Activated CD4-positive, CD25-positive, alpha-beta regulatory T cell treated with anti-CD3 and anti-CD28 coated beads, Interleukin-2, amount 50 U/mL, for 72 hours (primary cell): ENCODE measurements at places on chromosomes 3 and 15.

DNA sequence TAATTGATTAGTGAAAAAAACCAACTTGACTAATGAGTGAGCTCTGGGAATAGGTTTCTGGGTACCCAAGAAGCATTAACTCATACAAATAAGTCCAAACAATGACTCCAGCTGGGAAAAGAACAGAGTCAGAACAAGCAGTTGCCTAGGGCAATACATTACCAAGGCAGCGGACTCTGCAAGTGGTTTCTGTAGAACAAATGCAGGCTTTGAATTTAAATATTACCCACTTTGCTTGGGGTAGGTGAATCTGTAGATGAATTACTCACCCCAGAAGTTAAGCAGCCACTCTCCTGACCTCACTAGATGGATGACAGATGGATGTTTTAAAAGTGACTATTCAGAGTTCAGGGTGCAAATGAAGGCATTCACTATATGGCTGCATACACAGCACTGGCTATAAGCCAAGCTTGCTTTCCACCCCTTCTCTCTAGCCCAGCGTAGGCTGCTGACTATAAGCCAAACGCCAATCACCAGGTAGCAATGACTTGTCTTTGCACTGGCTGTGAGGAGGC, 73.1 kb upstream of the BHLHE40 start:
- DNase-seq = no peak

DNA sequence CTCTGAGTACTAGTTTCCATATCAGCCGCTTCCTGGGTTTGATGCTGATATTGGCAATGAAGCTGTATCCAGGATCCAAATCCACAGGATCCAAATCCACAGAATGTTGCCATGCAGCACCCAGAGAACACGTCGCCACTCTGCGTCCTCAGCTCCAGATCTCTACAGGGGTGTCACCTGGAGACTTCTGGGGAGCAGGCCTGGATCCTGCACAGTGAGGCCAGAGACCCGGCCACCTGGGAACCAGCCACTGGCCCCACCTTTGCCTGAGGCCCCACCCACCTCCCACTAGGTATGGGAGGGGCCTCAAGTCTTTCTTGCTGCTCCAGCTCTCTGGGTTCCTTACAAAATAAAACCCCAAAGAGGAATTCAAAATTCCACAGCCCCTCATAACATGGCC, 123.9 kb downstream of the LRRK1 start:
- DNase-seq = no peak

- no peak for DNase-seq
Measured at GRCh38 chr3:3180456-3180855, 965 bp upstream of the CRBN start.

DNA sequence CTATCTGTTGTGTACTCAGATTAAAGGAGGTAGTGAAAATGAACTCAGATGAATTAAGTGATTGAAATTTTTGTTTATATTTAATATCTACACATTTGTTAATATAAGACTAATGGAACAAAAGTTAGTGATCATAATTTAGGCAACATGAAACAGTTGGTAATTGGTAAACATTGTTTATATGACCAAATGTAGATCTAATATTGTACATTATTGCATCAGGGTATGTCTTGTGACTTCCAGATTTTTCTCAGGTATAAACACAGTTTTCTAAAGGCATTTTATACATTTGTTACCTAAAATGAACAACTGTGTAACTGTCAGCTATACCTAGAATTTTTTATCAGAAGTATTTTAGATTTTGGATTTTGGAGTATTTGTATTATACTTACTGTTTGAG, 14.8 kb downstream of the GMPS start:
- no peak for DNase-seq

DNA sequence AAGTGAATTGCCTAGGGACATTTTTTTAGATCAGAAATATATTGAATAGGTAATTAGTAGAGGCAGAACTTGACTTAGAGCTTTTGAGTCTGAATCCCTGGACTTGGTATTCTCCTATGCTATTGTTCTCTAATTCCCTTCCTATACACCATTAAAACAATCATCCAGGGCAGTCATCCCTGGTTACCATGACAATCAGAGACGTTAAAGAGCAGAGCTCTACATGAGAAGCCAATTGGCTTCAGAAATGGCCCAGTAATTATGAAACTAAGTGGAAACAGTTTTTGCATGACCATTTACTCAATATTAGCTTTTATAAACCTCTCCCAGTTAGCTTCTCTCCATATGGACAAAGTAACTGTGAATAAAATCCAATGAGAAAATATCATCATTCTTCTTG, 182.1 kb upstream of the TP63 start:
- no peak for DNase-seq

- no peak for DNase-seq
Measured at GRCh38 chr15:67127965-67128364, 62.6 kb downstream of the SMAD3 start.

GRCh38 chr15:96340348-96340597, 9.8 kb downstream of the NR2F2 start:
- no peak for DNase-seq

DNA sequence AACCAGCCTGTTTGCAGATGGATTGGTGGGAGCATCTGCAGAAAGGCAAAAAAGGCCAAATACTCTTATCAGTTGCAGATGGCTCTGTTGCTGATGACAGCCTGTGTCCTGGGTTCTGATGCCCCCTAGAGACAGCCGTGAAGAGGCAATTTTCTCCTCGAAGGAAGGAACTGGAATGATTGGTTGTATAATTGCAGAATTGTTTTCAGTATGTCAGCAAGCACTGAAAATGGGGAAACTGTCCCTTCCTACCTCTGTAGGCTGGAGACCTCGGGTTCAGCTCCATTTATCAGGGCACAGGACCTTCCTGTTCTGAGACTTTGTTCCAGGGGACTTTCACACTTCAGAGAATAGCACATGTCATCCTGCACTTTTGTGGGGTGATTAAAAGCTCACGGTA, 103.0 kb downstream of the PGPEP1L start:
- DNase-seq = no peak

DNA sequence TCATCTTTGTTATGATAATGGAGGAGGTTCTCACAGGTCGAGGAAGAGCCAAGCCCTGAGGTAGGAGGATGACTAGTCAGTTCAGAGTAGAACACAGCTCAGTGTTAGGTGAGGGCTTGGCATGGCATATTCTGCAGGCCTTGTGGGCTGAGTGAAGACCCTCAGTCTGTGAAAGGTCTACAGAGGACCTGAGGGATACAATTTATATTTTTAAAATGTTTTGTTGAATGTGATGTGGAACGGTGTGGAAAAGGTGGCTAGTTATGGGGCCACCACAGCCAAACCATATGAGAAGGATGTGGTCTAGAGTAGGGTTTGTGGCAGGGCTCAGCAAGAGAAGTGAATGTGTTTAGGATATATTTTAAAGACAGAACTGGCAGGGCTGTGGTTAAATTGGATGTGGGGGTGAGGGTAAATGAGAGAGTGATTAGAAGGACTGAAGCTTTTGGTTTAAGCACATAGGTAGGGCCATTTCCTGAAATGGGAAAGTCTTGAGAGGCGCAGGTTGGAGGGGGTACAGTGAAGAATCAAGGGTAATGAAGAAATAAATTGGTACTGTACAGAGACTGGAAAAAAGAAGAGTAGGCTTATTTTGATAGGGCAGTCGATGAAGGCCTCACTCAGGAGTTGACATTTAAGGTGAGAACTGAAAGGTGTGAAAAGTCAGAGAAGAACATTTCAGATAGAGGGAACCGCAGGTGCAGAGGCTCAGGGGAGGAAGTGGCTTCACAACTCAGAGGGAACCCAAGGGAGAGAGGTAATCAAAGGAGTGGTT, 60.5 kb downstream of the SPTSSB start:
- peak; percentile 44 for DNase-seq

GRCh38 chr15:28944696-28945300, 59.0 kb downstream of the APBA2 start:
- DNase-seq = no peak

DNA sequence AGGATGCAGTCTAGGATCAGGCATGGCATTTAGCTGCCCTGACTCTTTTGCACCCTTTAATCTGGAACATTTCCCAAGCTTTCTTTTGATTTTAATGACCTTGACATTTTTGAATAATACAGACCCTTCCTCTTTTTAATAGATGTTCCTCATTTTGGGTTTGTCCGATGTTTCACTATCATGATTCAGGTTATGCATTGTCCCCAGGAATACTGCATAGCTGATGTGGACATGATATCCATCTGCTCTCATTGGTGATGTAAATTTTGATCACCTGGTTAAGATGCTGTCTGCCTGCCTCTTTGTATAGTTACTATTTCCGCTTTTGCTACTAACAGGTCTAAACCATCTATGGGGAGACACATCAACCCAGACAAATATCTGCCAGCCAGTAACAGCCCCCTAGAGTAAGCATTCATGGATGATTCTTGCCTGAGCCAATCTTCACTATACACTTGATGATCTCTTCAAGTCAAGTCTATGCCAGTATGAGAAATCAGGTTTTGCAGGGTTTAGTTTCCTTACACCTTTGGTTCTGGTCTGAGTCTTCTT, 50.6 kb upstream of the ULK4 start:
- no peak for DNase-seq

- DNase-seq = no peak
Measured at GRCh38 chr3:73687106-73688004, 62.6 kb upstream of the PDZRN3 start.

GRCh38 chr15:41331833-41332193, 578 bp downstream of the OIP5 start:
- no peak for DNase-seq

DNA sequence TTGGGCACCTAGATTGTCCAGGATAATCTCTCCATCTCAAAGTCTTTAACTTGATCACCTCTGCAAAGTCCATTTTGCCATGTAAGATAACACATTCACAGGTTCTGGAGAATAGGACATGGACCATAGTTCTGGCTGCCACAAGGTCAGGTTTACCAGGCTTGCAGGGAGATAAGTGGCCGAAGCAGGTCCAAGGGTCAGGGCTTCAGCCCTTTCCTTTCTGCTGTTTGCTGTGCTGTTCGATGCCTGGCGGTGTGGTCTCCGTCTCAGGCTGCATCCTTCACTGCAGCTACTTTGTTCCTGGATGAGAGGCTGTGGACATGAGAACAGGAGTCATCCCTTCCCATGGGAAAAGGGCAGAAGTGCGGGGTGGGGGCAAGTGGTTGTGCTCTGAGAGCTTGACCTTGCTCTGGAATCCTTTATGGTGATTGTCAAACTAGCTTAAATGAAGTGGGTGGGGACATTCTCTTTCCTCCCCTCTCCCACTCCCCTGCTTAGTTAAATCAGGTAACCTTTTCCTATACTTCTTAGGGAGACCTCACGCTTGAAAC, 320.2 kb upstream of the C2CD4B start:
- no peak for DNase-seq

- no peak for DNase-seq
Measured at GRCh38 chr15:56719774-56720555, 13.3 kb downstream of the ZNF280D start.

DNA sequence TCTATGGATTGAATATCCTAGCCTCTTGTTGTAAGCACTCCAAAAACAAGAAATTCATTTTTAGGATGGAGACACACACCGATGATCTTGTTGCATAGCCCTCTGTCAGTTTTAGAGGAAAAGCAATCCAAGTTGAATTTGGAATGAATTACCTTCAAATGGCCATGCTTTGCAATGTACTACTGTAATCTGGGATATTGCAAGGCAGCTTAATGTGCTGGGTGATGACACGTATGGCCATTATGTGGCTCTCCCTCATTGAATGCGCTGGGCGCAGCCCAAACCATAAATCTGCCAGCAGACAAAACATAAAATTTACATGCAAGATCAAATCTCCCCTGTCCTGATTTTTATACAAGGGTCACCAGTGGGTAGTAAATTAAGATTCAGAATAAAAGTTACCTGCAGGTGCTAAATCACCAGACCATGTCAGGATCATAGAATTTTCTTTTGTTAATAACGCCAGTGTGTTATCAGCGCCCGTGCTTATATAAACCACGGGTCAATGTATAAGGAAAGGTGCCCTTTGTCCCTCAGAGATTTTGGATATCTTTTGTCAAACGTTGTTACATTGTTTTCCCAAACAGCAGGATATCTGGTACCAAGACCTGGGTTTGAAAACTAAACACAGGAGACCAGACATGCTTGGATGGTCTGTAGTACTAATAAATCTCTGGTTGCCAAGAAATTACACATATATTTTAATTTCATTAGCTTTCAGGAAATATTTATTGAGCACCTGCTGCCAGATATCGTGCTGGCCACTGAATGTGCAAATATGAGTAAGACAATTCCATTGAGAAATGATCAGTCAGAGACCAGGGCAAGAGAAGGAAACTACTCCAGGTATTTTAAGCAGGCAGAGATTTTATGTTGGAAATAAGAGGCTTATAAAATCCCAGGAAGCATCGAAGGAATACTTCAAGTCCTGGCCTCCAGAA, 237.1 kb downstream of the EBLN2 start:
- no peak for DNase-seq

- no peak for DNase-seq
Measured at GRCh38 chr3:45139372-45140140, 6.6 kb downstream of the CDCP1 start.

- no peak for DNase-seq
Measured at GRCh38 chr3:123687286-123687685, 102.4 kb upstream of the HACD2 start.

DNA sequence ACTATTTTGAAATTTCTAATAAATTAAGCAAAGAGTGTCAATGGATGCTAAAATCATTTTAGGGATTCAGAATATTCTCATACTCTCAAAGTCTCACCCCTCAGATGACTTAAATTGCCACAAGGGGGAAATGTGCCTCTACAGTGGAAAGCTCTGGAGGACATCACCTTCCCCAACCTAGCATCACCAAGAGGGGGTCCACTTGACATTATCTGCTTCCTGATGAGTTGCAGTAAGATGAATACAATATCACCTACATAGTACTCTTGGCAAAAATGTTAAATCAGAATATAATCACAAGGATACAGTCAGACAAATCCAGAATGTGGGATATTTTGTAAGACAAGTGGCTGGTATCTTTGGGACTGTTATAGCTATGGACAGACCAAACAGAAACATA, 290.1 kb downstream of the MFSD1 start:
- DNase-seq = no peak

- no peak for DNase-seq
Measured at GRCh38 chr3:197295871-197296270, 2.5 kb downstream of the DLG1 start.

DNA sequence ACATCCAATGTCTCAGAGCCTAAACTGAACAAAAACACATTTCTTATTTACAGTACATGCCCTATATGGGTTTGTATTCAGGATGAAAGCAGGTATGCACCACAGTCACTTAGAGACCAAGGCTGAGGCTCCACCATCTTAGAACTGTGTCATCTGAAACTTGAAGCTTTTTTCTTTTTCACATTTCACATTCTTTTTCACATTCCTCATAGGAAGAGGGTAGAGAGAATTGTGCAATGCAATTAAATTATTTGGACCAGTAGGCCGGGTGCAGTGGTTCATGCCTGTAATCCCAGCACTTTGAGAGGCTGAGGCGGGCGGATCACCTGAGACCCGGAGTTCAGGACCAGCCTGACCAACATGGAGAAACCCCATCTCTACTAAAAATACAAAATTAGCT, 591.0 kb downstream of the MECOM start:
- DNase-seq = no peak
